ENCODE measurements at places on chromosomes 7 and 10.

DNA sequence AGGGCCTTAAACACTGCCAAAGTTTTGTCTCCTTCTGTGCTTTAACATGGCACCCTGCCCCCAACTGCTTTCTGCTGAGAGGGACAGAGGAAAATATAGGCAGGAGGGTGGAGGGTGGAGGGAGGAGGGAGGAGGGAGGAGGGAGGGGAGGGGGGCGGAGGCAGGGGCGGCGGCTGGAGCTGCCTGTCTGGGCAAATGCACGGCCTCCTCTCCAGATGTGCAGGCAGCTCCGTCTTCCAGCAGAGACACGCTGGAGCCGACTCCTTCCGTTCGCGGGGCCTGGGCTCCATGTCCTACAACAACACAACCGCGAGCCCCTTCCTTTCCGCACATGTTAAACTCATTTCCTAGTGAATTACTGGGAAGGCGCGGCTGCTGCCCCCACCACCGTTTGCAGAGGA, 14.2 kb downstream of the EBF3 start:
- DNase-seq, result no peak

DNA sequence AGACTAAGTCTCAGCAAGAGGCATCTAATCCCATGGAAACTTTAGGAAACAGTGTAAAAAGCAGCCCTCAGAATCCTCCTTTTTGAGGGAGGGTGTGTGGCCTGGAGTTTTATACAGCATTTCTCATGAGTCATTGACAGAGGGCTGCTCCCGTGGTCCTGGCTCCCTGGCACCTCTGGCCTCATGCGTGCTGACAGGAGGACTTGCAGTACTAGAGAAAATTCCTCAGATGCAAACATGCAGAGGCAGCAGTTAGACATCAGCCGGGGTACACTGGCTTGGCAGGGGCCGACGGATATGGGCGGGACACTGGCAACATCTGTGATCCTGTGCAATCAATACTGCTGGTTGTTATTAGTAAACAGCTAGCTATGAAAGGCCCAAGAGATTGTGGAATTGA, 925.1 kb upstream of the CELF2 start:
- DNase-seq, result no peak

GRCh38 chr10:14123139-14123538, 207.6 kb downstream of the FRMD4A start:
- no peak for DNase-seq

- no peak for DNase-seq
These were observed 329.6 kb upstream of the NRP1 start for GRCh38 chr10:33664070-33664469.

Data from esophagus squamous epithelium (tissue), 5 donors.